Activated naive CD8-positive, alpha-beta T cell treated with anti-CD3 and anti-CD28 coated beads, Interleukin-2, amount 10 ng/mL, durations not matched to agents 7 days and 5 days (primary cell): ENCODE measurements at places on chromosomes 7 and 10.

GRCh38 chr7:149610441-149611011, 112.9 kb upstream of the ZNF746 start:
- H3K27me3 ChIP-seq, result no peaks in the 10 kb centered on the region
- H3K36me3 ChIP-seq, result peaks cover 73% of the 10 kb centered on the region
- peaks cover 15% of the 10 kb centered on the region for H3K4me1 ChIP-seq

- H3K4me1 ChIP-seq, result no peaks in the 10 kb centered on the region
- no peak overlapping the region for H3K4me3 ChIP-seq
- no peak overlapping the region for H3K27ac ChIP-seq
- H3K36me3 ChIP-seq, result no peaks in the 10 kb centered on the region
- peaks cover 24% of the 10 kb centered on the region for H3K27me3 ChIP-seq
- DNase-seq, result no peak
Measured at GRCh38 chr10:100774876-100775275, 29.5 kb downstream of the PAX2 start.

DNA sequence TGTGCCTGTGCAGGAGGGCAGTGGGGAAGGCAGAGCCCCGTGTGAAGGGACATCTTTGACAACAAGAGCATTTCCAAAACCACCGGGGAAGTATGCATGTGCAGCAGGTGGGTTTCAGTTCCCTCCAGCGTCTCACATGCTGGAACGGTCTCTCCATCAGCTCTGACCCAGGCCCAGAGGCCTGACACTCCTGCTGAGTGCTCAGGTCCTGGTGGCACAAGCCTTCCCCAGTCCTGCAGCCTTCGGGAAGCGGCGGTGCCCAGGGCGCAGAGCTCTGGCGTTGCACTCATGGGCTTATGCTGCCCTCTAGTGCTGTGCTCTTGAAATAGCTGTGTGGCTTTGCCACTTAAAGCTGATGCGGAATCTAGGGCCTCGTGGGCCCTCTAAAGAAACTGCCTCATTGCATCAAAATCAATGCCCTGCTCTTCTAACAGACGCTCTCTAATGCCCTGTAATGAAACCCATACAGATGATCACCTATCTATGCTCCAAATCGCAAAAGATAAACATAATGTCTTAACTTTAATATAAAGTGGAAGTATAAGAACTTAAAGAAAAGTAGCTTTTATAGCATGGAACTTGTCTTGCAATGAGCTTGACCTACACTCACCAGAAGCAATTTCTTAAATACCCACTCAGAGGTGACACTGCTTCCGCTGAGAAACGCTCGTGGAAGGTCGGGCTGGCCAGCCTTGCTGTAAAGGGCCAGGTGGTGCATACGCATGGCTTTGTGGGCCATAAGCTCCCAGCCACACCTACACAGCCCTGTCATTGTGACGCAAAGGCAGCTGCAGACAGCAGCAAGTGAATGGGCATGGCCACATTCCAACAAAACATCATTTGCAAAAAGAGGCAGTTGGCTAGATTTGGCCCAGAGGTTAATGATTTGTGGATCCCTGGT, 38.6 kb downstream of the CLRN3 start:
- peak; percentile 57 for DNase-seq
- H3K4me1 ChIP-seq, result peaks cover 2% of the 10 kb centered on the region
- H3K27ac ChIP-seq, result no peak overlapping the region
- H3K36me3 ChIP-seq, result no peaks in the 10 kb centered on the region

GRCh38 chr7:10821156-10821555, 152.5 kb upstream of the PHF14 start:
- H3K4me1 ChIP-seq, result no peaks in the 10 kb centered on the region
- H3K27ac ChIP-seq, result no peak overlapping the region
- H3K4me3 ChIP-seq, result no peak overlapping the region
- no peak for DNase-seq

GRCh38 chr7:156105337-156106106, 293.3 kb upstream of the SHH start:
- no peaks in the 10 kb centered on the region for H3K4me1 ChIP-seq
- no peak overlapping the region for H3K27ac ChIP-seq
- H3K36me3 ChIP-seq, result no peaks in the 10 kb centered on the region
- H3K27me3 ChIP-seq, result peaks cover 3% of the 10 kb centered on the region
- DNase-seq, result no peak

- H3K36me3 ChIP-seq, result no peaks in the 10 kb centered on the region
- H3K4me3 ChIP-seq, result no peak overlapping the region
- no peak for DNase-seq
- H3K4me1 ChIP-seq, result no peaks in the 10 kb centered on the region
- no peak overlapping the region for H3K27ac ChIP-seq
Measured at GRCh38 chr10:106722524-106722923, 442.0 kb downstream of the SORCS1 start.

DNA sequence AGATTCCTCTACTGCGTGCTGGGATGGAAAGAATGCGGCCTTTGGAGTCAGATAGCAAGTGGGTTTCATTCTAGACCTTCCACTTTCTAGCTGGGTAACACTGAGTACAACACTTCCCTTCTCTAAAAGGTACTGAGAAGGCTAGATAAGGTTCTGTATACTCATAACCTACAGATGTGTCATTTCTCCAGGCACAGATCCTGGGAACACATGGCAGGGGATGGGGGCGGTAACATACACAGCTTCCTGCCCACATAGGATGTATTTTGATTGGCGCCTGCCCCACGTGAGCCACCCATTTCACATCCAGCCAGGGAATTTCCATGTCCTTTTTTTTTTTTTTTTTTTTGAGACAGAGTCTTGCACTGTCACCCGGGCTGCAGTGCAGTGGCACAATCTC, 31.8 kb downstream of the KLRG2 start:
- no peak for DNase-seq
- H3K27ac ChIP-seq, result no peak overlapping the region
- no peaks in the 10 kb centered on the region for H3K27me3 ChIP-seq
- H3K4me1 ChIP-seq, result no peaks in the 10 kb centered on the region
- no peaks in the 10 kb centered on the region for H3K36me3 ChIP-seq

GRCh38 chr7:4631380-4632179, 50.5 kb upstream of the FOXK1 start:
- H3K27ac ChIP-seq, result no peak overlapping the region
- no peak overlapping the region for H3K4me3 ChIP-seq
- no peaks in the 10 kb centered on the region for H3K36me3 ChIP-seq
- DNase-seq, result no peak
- H3K27me3 ChIP-seq, result peaks cover 5% of the 10 kb centered on the region
